Esophagus squamous epithelium (tissue), 5 donors: ENCODE measurements at places on chromosomes 7 and 10.

DNA sequence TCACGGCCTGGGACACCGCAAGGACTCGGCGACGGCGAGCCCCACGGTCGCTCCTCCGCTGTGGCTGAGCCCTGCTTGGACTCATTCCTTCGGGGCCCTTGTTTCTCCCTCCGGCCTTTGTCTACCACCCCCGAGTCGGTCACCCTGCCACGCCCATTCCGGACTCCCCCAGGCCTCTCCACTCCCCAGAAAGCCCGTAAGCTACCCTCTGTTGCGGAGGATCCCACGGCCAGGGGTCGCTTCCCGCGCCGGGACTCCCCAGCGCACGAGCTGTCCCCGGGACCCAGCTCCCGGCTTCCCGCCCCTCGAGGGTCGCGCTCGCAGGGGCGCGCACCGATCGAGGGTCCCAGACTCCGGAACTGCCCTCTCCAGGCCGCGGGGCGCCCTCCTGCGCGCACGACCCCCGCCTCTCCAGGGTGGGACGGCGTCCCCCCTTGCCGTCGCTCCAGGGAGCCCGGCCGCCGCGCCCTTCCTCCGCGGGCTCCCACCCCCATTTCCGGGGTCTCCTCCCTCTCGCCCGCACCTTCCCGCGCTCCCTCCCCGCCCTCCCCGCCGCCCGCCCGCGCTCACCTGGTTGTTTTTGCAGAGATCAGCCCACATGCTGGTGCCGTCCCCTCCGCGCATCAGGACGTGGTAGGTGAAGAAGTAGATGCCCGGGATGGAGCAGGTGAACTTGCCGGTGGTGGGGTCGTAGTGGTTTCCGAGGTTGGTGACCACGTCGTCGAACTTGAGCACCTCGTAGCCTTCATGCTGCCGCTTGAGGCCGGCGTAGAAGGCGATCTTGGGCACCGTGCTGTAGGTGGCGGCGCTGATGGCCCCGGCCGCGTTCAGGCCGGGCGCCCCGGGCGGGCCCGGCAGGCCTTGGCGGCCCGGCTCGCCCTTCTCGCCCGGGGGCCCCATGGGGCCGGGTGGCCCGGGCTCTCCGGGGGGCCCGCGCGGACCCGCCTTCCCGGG is 1.5 kb downstream of the C1QL3 start:
- DNase-seq: no peak

GRCh38 chr10:26269754-26270153 is 53.2 kb downstream of the GAD2 start:
- no peak for DNase-seq

GRCh38 chr10:95363303-95363912 is 72.6 kb upstream of the PDLIM1 start:
- no peak for DNase-seq

GRCh38 chr10:11303361-11304170 is 285.9 kb downstream of the CELF2 start:
- DNase-seq: no peak
